Brain microvascular endothelial cell (primary cell): ENCODE measurements at places on chromosomes 2 and 18.
A peak's percentile ranks its signal among the peaks of the same experiment; 100 is the strongest.

GRCh38 chr2:170815746-170816503 is 762 bp upstream of the GAD1 start:
- DNase-seq = peak; percentile 33

- no peak for DNase-seq
These were observed 65.1 kb downstream of the RRM2 start for GRCh38 chr2:10187661-10188060.

DNA sequence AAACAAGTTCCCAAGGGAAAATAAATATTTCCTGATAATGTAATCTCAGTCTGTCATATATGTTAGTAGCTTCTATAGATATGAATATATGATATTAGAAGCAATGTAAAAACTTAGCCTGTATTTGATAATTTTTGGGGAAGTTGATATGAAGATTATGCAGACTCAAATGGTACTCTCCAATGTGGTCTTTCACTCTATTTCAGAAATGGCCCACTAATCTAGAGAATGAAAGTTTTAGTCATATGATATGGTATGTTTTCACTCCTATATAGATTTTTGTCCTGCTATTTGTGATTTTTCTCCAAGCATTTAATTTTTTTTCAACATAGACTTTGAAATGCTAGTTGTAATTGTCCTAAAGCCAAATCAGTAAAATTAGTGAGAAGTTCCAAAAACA is 236.7 kb upstream of the BOD1L2 start:
- no peak for DNase-seq

DNA sequence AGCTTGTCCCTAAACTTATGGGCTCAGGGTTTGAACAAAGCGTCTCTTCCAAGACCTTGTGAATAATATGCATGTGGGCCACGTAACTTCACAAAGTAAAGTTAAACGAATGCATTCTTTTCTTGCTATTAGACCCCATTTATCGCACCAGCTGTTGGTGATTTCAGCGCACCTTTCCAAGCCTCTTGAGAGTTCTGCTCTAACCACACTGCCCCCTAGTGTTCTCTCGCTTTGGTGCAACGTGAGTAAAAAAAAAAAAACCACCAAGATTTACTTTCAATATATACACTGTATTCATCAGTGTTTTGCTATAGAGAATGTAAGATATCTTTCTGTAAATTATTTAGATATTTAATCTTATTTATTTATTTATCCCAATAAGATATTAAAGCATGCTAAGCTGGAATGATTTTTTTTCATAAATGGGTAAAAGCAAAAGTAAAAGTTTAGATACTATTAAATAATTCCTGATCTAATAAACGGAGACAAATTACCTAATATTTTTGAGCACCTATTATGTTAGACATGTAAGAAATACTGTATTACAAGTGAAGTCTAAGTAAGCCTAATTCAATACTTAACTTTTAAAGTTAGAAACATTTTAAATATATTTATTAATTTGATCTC is 459.5 kb downstream of the DLGAP1 start:
- peak; percentile 33 for DNase-seq

- no peak for DNase-seq
These were observed 87.4 kb upstream of the HK2 start for GRCh38 chr2:74746480-74746879.

DNA sequence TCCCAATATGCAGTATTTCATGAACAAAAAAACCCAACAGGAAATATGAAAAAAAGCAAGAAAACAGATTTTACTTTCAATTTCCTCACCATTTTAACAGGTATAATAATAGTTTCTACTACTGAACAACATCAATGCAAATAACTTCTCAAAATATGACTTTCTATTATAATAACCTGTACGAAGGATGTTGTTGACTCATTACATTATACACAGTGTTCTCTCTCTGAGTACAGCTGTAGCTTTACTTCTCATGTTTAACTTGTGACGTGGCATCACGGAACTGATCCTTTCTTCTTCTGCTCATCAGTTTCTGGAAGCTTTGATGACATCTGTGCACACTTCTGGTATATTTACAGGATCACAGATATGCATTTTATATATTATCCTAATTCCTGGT is 40.0 kb downstream of the FAM228A start:
- DNase-seq = no peak

GRCh38 chr2:48572816-48573215 is 42.9 kb downstream of the STON1 start:
- no peak for DNase-seq

DNA sequence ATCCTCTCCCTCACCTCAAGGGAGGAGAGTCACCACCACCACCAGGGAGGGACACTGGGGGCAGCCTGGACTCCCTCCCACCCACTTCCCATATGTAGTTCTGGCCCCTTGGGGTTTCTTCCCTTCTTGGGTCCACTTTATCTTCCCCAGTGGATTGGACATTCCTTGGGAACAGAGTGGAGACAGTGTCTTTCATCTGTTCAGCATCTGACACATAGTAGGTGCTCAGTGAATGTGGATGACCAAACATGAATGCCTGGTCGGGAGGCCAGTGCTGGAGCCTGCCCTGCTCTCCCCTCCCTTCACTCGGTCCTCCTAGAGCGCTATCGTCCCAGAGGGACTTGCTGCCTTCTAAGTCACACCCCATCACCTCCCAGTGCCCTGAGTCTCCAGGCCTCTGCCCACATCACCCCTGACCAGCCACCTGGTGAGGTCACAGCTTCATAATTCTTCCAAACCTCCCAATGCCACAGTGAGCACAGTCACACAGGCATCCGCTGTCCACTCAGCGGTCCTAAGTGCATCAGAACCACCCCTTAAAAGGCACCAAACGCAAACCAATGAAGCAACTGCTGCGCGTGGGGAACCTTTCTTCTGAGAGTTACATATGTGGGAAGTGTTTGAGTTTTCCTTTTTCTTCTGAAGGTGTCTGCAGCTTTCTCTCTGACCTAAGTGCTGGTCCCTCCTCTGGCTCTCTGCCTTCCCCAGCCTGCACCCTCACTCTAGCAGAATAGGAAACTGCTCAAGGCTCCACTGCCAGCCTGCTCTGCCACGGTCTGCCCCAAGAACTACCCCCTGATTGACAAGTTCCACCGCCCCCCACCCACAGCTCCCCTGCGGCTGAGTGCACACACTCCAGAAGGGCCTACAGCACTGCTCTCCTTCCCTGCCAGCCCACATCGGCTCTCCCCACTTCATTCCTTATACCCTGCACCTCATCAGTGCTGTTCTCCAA is 7.2 kb upstream of the SFXN5 start:
- DNase-seq = no peak

DNA sequence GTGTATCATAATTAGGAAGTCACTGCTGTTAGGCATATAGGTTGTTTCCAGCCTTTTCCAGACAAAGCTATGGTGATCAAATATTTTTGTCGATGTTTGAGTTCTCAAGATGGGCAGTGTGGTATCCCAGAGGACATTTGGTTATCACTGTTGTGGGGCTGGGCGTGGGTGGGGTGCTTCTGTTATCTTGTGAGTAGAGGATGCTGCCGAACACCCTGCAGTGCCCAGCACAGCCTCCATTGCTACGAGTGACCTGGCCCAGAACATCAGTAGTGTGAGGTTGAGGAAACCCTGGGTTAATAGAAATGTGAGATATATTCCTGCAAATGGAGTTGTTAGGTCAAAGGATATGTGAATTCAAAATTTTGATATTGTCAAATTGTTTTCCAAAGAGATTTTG is 33.2 kb downstream of the ZNF236 start:
- DNase-seq = no peak

GRCh38 chr2:240872317-240873097 is 3.9 kb downstream of the AGXT start:
- no peak for DNase-seq

DNA sequence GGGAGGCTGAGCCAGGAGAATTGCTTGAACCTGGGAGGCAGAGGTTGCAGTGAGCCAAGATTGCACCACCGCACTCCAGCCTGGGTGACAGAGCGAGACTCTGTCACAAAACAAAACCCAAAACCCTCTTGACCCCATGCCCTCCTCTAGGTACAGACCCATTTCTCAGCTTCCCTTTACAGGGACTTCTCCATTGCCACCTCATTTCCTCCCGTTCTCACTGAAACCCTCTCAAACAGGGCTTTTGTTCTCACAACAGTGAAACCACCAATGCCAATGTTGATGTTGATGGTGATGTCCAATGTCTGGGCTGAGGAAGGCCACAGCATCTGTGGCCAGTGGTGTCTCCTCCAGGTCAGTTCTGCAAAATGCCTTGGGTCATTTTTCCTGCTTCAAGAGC is 69.0 kb upstream of the ZCCHC2 start:
- no peak for DNase-seq

- DNase-seq = no peak
These were observed at the start of gene ITPRIPL1 for GRCh38 chr2:96325041-96325883. TSS of gene ITPRIPL1 (plus strand) at chr2:96325317. CDS start at chr2:96325840, 523 bp downstream.

GRCh38 chr18:66105016-66105415 is 354.2 kb downstream of the CDH7 start:
- no peak for DNase-seq

- DNase-seq = no peak
These were observed 70.0 kb upstream of the PTPRM start for GRCh38 chr18:7497081-7497480.

- no peak for DNase-seq
These were observed 93.8 kb downstream of the ROCK2 start for GRCh38 chr2:11250400-11251196.
